ENCODE measurements at places on chromosomes 11 and 22.

DNA sequence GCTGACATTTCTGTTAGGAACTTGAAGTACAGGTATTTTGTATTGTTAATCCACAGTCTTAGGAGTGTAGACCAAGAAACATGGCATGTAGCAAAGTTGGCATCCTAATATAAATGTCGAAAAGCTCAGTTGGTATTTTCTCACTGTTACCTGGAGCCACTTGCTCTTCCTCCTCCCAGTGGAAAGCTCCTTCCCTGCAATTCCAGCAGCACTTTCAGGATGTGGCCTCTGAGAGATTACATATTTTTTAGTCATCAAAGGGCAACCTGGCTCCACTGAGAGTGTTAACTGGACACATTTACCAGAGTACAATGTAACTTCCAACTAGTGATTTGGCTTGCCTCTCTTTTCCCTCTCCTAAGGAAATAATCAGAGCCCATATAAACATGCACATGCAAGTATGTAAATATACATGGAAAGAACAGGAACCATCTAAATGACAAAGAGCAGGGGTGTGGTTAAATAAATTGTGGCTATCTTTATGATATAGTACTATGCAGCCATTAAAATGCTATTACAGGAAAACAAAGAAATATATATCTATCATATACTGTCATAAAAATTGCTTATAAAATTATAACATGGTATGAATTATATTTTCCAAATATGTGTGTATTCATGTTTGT, 14.3 kb upstream of the EED start:
- DNase-seq, result no peak

DNA sequence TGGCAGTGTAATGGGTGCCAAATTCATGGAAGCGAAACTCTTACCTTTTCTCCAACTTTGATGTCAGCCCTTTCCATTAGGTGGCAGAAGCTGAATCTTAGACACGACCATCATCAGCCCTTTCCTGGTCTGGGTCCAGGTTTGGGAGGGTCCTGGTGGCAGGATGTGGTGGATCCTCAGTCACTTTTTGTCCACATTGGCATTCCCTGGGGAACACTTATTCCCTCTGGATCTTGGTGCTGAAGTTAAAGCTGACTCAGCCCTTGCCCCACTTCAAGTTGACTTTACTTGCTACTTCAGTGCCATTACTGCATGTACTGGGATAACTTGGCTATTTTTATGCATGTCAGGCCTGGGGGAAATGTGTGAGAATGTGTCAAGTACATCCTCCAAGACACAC, 16.6 kb upstream of the NTM start:
- no peak for DNase-seq

GRCh38 chr11:95920460-95921105, 3.3 kb downstream of the MTMR2 start:
- DNase-seq, result no peak

- DNase-seq, result no peak
Measured at GRCh38 chr22:48741540-48741939, 1086.1 kb downstream of the BRD1 start.

- DNase-seq, result no peak
Measured at GRCh38 chr11:118238929-118239328, 13.2 kb downstream of the MPZL3 start.

DNA sequence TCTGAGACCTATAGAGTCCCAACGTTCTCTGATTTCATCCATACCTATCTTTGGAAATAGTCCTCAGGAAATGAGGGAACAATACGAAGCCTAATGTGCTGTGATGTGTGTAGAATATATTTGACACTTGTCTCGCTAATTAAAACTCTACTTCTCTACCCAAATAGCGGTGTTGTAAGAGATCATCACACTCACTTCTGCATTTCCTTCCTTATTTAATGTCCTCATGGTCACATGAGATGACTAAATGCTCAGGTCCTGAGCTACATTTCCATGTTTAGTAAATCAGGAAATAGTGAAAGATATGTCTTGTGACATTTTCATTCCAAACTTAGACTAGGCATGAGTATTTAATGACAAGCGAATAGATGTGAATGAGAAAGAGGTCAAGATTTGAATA, 112.3 kb downstream of the MAML2 start:
- no peak for DNase-seq

GRCh38 chr11:118623269-118623655, 15.8 kb downstream of the PHLDB1 start:
- no peak for DNase-seq

GRCh38 chr22:17152340-17152739, 6.7 kb downstream of the HDHD5 start:
- no peak for DNase-seq

GRCh38 chr22:42696331-42696967, 24.2 kb downstream of the A4GALT start:
- no peak for DNase-seq

- no peak for DNase-seq
Measured at GRCh38 chr11:83569134-83569805, 283.1 kb upstream of the CCDC90B start.

DNA sequence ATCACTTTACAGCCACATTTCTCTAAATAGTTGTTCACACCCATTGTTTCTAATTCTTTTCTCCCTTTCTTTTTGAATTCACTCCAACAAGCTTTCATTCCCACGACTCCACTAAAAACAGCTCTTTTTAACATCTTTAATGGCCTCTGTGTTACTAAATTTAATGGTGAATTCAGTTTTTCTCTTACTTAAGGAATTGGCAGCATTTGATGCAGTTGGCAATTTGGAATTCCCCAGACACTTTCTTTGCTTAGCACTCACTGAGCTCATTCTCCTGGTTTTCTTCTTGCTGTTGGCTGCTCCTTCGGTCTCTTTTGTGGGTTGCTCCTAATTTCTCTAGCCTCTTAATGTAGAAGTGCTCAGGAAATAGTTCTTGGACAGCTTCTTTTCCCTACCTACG, 40.5 kb upstream of the OR9Q1 start:
- no peak for DNase-seq

Data from activated T-cell treated with anti-CD3 and anti-CD28 coated beads, Interleukin-2, amount 50 U/mL, for 1 hour (primary cell).